ENCODE measurements at places on chromosomes 3 and 15. TPM values are rescaled to one million over a fixed set of nuclear protein-coding genes. Genes with fewer than 3 reads are reported as not detected.

Gene UPK1B
- 0.43 TPM for polyA plus RNA-seq

Gene TMIE
- polyA plus RNA-seq = 0.74 TPM

DNA sequence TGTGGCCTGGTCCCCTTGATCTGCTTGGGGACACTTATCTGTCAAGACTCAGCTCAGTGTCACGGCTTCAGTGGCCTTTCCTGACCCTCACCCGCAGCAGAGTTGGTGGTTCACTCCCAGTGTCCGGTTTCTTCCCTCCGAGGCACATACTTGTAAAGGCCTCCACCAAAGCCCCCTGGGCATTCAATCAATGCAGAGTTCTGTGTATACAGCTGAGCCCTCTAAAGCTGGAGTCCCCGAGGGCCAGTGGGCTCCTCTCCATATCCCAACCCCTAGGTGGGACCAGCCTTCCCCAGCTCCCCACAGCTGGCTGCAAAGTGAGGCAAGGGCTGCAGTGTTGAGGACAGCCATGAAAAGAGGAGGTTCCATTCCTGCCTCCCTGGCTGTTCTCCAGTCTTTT, 70.9 kb upstream of the RGMA start:
- H3K27me3 ChIP-seq = no peaks in the 10 kb centered on the region
- peaks cover 29% of the 10 kb centered on the region for H3K4me1 ChIP-seq
- no peak for DNase-seq
- no peak overlapping the region for H3K4me3 ChIP-seq

Gene CTXN2
- not detected for polyA plus RNA-seq

Gene PLA2G4D
- 0.22 TPM for polyA plus RNA-seq
